ENCODE measurements at places on chromosomes 16 and 17.

GRCh38 chr16:66842765-66843164, 1.4 kb upstream of the CA7 start:
- DNase-seq = no peak

- DNase-seq = no peak
Measured at GRCh38 chr16:13970708-13971422, 50.9 kb downstream of the ERCC4 start.

DNA sequence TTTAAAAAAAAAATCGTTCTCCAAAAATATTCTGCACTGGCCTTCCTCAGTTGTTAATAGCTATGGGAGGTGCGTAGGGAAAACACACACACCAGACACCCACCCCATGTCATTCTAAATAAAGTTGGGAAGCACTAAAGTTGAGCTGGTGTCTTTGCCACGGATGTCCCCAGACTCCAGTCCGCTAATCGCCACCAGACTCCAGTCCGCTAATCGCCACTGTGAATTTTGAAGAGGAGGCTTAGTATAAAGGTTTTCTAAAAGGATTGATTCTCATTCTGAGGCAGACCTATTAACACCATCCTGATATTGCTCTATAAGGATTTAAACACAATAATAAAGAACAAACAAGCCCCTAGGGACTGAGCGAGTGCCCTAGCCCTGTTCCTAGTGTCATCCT, 22.7 kb upstream of the CPSF4L start:
- no peak for DNase-seq

- no peak for DNase-seq
Measured at GRCh38 chr16:84043486-84044117, 1.0 kb upstream of the SLC38A8 start.

All from activated CD4-positive, alpha-beta T cell treated with anti-CD3 and anti-CD28 coated beads, Interleukin-2, amount 50 U/mL, for 24 hours (primary cell).